ENCODE measurements at places on chromosomes 12 and 14.

GRCh38 chr12:48583728-48584127 is 13.9 kb upstream of the LALBA start:
- DNase-seq = no peak

DNA sequence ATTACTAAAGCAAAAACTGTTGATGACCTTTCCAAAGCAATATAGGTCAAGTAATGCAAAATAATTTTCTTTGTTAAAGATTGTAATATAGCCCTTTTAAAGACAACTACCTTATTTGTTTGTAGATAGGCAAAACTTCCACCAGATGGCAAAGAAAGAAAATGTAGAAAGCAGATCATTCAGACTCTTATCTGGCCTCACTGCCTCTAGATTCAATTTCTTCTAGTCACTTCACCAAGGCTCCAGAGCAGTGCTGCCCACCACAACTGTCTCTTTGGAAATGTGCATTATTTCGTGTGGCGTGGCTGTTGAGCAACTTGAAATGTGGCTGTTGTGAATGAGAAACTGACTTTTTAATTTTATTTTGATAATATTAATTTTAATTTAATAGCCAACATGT is 127.1 kb downstream of the ITPR2 start:
- DNase-seq = no peak

DNA sequence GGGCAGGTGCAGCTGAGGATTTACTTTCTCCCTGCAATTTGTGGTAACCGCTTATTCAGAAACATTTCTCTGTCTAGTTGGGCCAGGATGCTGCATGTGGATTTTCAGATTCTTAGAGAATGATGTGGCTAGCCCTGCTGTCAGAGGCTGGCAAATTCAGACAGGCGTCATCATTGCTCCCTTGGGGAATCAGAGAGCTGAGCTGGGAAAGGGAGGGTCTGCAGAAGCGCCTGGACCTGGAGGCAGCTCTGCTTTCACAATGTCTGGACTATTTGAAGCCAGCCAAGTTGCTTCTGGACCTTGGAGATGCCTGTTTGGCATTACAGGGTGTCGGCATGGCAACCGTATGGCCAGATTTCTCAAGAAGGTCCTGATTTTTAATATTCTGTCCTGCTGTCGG is 3.4 kb downstream of the GALNT16 start:
- peak; percentile 84 for DNase-seq

- no peak for DNase-seq
Observed at GRCh38 chr12:57725851-57726150, 12.7 kb downstream of the AGAP2 start.

GRCh38 chr14:64993266-64993930 is 6.7 kb downstream of the FNTB start:
- DNase-seq = no peak
